Suprapubic skin (tissue), 4 donors: ENCODE measurements at places on chromosomes 2 and 18. TPM values are rescaled to one million over a fixed set of nuclear protein-coding genes. Genes with fewer than 3 reads are reported as not detected.

The MDH1B gene
- 2.3 TPM for total RNA-seq

The SRD5A2 gene
- total RNA-seq, result not detected

The NT5DC4 gene
- not detected for total RNA-seq

The TXNDC2 gene
- total RNA-seq, result not detected

The ANTXR1 gene
- total RNA-seq, result 35.5 TPM

The SPDYA gene
- 0.76 TPM for total RNA-seq

The CRYGD gene
- not detected for total RNA-seq

The ABCA12 gene
- 66.8 TPM for total RNA-seq

The GKN1 gene
- total RNA-seq, result not detected

The GATA6 gene
- 2.3 TPM for total RNA-seq

The FKBP1B gene
- 8.0 TPM for total RNA-seq

The TP53I3 gene
- total RNA-seq, result 11.7 TPM

The DNMT3A gene
- total RNA-seq, result 6.9 TPM

The SPP2 gene
- total RNA-seq, result not detected

The TNS1 gene
- total RNA-seq, result 145 TPM

The NFATC1 gene
- 15.0 TPM for total RNA-seq

The OR6B2 gene
- total RNA-seq, result not detected

The PARD6G gene
- total RNA-seq, result 97.6 TPM

The CTAGE1 gene
- not detected for total RNA-seq

The PSMA8 gene
- not detected for total RNA-seq

The ROCK2 gene
- total RNA-seq, result 54.0 TPM

The TACR1 gene
- total RNA-seq, result 4.8 TPM

The RGPD3 gene
- 0.30 TPM for total RNA-seq

The UCN gene
- total RNA-seq, result not detected
